ENCODE measurements at places on chromosomes 11 and 22.

- no peak for DNase-seq
Measured at GRCh38 chr11:1502168-1502953, 15.8 kb upstream of the MOB2 start.

DNA sequence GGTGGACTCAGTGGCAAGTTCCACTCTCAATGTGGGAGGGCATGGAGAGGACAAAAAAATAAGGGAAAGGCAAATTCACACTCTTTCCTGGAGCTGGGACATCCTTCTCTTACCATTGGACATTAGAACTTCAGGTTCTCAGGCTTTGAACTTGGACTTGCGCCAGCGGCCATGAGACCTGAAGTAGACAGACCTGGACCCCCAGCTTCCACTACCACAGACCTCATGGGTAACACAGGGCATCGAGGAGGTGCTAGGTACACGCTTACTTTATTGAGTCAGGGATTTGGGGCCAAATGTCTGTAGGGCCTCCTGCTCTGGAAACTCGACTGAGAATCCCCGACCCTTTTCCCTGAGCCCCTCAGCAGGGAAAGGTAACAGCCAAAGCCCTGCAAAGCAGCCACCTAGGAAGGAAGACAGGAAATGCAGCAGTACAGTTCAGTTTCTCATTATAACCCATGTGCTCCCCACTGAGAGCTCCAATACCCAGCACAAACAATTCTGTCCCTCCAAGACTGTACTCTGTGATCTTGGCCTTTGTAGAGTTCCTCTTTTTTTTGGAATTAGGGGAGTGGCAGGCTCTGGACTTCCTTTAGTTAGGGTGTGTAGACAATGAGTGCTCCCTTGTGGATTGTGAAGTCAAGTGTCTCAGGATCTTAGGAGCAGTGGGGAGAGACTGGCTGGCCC is 5.7 kb downstream of the CHRNA10 start:
- DNase-seq: no peak

DNA sequence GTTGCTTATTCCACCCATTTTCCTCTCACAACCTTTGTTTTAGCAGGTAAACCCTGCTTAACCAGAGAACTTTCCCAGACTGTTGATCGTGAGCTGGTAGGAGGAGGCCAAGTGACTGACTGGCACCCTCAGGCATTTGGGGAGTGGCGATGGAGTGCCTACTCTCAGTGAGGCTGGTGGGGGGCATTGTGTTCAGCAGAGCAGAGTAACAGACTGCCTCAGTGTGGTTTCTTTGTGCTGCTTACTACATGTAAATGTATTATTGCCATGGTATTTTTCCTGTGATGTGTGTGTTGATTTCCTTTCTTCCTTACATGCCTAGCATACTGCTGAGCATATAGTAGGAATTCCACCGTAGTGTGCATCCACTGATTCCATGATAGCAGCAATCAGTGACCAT is 2.6 kb downstream of the MARK2 start:
- DNase-seq: no peak

- no peak for DNase-seq
Measured at GRCh38 chr11:36008584-36008983, 64.7 kb downstream of the LDLRAD3 start.

DNA sequence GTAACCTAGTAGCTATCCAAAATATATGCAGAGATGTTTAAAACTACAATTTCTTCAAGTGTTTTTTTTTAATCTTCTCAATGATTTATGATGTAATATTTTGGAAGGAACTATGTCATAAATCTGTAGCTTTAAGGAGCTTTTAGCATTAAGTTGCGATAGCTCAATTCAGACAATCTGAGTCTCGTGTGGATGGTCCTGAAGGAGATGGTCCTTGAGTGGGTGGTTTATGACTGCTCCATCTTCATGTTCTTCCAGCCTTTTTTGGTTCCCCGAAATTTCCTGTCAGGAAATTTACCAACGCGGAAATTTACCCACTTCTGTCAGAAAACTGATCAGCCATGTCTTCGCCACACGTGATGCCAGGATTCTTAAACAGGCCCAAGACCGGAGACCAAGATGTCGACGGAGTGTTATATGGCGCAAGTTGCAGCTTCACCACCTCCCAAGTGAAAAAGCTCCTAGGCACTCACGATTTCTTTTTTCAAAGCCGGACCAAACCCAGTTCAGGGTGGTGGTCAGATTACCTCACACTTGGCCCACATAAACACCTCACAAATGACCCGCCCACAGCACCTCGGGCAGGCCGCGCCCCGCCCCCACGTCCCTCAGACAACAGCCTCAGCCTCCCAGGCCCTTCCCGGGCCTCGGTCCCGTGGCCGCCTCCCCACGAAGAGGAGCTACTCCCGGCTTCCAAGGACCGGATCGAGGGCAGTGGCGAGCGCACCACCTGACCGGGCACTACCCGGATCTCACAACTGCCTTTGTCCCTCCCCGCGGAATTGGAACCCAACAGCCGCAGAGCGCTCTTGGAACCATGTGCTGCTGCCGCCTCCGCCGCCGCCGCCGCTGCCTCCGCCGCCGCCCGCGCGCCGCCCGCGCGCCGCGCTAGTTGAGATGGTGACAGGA is at the start of gene MORC2:
Gene MORC2, minus strand, starts transcription at position 760 of the 909 bp plus-strand sequence. CDS start 885 bp downstream, outside the sequence.
- DNase-seq: no peak

DNA sequence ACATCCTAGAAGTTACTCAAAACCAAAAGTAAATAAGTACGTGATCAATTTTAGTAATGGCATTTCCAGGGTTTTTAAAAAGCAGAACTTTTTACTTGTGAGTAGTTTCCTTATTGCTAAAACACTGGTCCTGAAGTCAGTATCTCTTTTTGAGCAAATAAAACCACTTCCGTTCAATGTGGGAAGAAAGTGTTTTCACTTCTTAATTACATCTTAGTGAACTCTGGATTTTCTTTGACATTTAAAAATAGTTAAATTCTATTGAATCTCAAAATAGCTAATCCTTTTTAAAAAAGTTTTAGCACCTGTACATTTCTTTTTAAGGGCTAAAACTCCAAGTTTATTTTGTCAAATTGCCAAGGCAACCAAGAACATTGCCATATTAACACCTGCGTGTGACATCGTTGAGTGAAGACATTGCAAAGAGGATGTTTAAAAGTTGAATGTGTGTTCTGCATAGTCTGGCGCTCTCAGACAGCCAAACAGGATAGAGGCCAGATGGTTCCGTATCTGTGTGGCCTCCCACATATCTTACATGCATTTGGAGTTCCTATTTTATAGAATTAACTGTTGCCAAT is 17.2 kb upstream of the OR5B21 start:
- peak; percentile 78 for DNase-seq

GRCh38 chr11:9922806-9923205 is 258.9 kb downstream of the SWAP70 start:
- DNase-seq: no peak

- DNase-seq: no peak
Measured at GRCh38 chr11:134742224-134742612, 330.2 kb upstream of the B3GAT1 start.

- DNase-seq: no peak
Measured at GRCh38 chr11:42521994-42522393, 789.8 kb upstream of the API5 start.

- DNase-seq: no peak
Measured at GRCh38 chr22:36486619-36487384, 5.4 kb upstream of the TXN2 start.

GRCh38 chr11:121482231-121483129 is 29.7 kb upstream of the SORL1-AS1 start:
- DNase-seq: peak; percentile 45

DNA sequence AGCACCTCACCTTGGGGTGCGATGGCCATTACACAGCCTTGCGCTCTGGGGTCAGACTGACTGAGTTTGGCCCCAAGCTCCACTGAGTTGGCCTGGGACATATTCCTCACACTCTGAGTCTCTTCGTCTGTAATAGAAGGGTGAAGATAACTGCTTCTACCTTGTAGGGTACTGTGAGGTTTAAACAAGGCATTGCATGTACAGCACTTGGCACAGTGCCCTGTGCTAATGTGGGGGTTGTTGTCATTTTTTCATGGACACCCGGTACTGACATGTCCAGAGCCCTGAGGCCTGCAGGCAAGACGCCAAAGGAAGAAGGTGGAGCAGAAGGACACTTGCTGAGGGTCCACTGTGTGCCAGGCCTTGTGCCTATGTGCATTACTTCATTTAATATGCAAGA is 50.7 kb downstream of the OTOG start:
- DNase-seq: no peak

DNA sequence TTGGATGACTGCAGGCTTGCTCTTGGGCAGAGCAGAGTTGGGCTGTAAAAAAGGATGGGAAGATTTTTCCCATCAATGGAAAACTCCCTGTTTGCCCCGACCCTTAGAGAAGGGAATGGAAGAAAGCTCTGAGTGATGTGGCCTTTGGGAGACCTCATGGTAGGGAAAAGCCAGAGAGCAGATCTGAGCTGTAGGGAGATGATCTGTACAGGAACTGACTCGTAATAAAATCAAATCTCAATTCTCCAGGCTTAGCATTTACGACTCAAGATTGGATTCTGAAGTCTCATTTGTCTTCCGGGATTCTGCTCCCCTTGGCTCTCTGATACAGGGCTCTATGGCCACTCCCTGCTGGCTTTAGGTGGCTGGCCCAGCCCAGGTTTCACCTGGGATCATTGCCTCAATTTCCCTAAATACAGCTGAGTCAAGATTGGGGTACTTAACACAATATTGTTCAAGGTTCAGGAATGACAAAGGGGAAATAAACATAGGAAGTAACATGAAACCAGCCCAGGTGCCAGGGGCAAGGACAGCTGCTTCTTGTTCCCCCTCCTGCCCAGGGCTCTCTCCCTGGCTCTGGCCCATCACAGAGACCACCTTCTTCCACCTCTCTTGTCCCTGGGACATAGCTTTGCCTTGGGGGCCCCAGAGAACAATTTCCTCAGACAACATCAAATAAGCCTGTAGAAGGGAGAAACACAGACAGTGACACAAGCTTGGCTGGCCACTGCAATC is 38.4 kb upstream of the THY1 start:
- DNase-seq: no peak

DNA sequence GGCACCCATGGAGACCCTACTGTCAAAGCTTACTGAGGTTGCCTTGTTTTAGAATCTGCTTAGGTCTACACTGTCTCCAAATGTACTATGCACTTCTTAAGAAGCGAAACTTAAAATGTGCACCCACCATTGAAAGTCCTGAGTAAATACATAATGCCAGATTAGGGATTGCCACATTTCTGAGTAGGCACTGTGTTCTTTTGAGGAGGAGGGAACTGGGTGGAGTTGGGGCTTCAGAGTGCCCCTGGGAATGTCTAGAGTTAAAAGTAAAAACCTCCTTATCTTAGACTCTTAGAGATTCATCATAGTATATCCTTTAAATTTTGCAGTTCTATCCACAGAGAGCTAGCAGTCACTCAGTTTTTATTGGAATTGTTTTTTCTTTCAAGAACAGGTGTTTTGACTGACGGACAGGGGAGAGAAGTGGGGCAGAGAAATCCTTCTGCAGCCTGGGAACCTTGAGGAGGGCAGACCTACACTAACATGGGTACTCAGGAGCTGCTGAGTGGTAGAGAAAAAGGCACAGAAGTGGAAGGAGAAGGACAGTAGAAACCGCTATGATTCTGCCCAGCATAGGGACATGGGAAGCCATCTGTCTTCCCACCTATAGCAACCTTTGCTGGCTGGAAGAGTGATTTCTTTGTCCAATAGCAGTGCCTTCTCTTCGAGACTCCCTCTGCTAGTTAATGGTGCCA is 33.4 kb upstream of the MICAL2 start:
- DNase-seq: no peak

DNA sequence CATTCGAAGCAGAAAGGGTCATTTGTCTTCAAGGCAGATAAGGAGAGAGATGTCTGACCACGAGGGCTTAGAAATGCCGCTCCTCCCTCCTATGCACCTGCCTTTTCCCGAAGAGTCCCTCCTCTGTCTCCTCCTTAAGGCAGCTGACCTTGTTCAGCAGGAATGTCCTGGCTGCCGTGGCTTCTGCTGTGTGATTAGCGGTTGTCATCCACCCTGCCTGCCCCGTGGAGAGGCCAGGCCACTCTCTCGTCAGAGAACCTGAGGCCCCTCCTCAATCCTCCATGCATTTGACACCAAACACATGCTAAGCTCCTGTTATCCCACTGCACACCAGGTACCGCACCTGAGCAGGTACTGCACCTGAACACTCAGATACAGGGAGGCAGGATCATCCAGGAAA is 834.6 kb downstream of the TBC1D22A start:
- DNase-seq: no peak

GRCh38 chr22:20591660-20592310 is 84.4 kb downstream of the MED15 start:
- no peak for DNase-seq

GRCh38 chr11:93537049-93537448 is 6.1 kb downstream of the SMCO4 start:
- no peak for DNase-seq

DNA sequence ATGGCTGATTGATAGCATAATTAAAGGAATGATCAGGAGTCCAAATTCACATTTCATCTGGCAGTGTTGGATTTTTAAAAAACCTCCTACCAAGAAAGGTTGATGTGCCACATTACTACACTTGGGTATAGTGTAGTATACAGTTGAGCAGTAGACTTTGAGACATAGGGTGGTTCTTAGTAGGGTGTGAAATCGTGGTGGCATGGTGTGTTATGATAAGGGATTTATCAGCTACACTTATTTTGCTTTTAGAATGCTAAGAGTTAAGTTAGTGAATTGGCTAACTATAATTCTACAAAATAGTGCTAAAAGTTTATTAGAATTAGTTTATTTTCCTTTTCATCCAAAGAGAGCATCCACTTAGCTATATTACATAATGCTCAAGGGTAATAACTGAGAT is 13.1 kb downstream of the TBCEL start:
- no peak for DNase-seq

GRCh38 chr11:75539459-75540334 is 14.0 kb upstream of the GDPD5 start:
- DNase-seq: no peak

DNA sequence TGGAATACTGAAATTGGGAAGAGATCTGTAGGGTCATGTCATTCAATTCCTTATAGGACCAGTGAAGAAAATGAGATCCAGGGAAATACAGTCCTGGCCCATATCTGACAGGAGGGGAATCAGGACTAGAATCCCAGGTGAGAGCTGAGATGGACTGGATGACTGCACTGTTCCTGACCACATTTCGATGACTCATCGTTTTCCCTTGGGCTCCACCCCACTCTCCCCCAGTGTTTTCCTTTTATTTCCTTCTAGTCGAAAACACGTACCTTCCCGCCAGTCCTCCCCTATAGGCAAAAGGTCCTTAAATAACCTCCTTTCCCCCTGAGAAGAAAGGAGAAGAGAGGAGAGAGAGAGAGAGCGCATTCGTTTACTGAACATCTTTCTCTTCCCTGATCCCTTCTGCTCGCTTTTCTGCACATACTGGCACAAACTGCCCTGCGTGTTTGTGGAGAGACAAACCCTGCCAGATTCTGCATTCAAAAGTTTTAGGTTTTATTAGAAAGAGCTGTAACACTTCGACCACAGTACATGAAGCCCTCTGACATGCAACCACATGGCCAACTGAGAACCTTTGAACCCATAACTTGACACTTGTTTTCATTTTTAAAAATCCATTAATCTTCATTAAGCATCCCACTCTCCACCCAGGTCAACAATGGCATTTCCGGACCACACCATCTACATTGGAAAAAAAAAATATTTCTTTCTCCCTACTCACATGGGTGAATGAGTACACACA is 565.7 kb downstream of the METTL15 start:
- no peak for DNase-seq

Data from GM13977 (cell line).